ENCODE measurements at places on chromosomes 1 and 21.

DNA sequence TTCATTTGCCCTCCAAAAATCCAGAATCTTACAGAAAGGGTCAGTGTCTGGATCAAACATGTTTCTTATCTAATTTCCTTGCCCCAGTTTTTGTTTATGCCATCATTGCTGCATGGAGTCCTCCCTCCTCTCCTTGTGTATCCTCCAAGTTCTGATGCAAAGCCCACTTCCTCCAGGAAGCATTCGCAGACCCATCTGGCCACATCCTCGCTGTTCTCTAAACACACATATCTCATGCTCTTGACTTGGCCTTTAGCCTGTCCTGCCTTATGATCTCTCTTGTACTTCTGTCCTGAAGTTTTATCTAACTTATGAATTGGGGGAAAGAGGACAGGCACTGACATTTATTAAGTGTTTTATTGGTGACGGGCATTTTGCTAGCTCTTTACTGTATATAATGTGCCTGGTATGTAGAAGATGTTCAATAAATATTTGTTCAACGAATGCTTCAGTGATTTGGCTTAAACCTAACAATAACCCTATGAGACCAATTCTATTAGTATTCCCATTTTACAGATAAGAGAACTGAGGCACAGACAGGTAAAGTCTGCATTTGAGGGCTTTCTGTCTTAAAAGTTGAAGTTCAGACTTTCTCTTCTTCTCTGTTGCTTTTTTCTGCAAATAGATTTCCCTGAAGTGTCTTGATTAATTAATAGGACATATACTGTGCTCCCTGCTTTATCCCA lies 19.2 kb upstream of the ID3 start:
- no peak for DNase-seq

GRCh38 chr21:32795376-32795775 lies 23.8 kb upstream of the PAXBP1 start:
- DNase-seq, result no peak

DNA sequence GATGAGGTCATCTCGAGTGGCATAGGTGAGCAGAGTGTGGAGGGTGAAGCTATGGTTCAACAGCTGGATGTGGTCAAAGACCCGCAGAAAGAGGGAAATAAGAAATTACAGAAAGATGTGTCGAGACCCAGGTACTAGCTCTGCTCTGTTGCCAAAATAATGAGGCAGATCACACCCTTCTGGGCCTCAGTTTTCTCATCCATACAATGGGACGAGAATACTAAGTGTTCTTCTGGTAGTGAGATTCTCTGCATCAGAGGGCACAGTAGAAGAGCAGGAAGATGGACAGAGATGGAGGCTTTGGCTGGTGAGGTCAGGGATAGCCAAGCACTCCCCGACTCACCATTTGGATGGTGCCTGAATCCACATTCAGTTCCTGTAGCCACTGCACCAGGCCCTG lies 11.1 kb downstream of the MAP3K6 start:
- DNase-seq, result no peak

DNA sequence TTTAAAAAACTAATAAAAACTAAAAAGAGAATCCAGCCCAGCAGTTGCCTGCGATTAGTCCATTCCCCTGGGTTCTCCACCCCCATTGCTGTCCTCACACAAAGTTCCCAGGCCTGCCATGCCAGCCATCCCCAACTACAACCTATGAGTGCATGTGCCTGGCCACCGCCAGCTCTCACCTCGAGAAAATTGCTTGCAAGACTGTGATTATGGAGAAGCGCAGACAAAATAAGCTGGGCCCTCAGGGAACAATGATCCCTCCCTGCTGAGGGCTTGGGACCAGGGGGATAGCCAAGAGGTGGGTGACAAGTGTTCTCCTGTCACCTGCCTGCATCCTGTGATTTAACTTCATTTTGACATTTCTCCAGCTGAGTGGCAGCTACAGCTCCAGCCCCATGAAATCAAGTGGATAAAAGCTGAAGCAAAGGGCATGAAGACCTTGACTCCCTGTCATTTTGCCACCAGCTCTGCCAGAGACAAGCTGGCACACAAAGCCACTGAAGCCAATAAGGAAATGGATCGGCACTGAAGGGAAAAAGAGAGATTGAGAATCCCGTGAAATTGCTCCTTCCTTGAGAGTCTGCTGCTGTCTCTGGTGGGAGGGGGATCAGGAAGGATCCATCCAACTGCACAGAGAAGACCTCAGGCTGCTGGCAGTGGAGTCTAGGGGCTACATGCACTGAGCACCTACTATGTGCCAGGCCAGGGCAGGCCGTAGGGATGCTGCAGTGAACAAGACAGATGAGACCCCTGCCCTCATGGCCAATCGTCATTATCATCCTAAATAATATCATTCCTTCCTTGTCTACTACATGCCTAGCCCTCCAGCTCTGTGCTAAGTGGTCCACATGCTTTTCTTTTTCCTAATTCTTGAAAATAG lies 40.7 kb downstream of the MATN1 start:
- no peak for DNase-seq

DNA sequence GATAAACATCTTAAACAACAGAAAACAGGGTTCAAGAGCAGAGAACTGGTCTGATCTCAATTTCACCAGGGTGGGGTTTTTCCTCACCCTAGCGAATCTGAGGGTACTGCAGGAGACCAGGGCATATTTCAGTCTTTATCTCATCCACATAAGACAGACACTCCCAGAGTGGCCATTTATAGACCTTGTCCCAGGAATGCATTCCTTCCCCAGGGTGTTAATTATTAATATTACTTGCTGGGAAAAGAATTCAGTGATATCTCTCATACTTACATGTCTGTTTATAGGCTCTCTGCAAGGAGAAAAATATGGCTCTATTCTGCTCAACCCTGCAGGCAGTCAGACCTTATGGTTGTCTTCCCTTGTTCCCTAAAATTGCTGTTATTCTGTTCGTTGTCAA lies 84.1 kb downstream of the LYPLAL1 start:
- no peak for DNase-seq

GRCh38 chr1:157700305-157700704 lies 264 bp downstream of the FCRL3 start:
- DNase-seq, result no peak
